B cell (primary cell): ENCODE measurements at places on chromosomes 5 and 9. TPM values are rescaled to one million over a fixed set of nuclear protein-coding genes. Genes with fewer than 3 reads are reported as not detected.

- DNase-seq = no peak
These were observed 1248.0 kb upstream of the C9orf72 start for GRCh38 chr9:28821240-28821639.

DNA sequence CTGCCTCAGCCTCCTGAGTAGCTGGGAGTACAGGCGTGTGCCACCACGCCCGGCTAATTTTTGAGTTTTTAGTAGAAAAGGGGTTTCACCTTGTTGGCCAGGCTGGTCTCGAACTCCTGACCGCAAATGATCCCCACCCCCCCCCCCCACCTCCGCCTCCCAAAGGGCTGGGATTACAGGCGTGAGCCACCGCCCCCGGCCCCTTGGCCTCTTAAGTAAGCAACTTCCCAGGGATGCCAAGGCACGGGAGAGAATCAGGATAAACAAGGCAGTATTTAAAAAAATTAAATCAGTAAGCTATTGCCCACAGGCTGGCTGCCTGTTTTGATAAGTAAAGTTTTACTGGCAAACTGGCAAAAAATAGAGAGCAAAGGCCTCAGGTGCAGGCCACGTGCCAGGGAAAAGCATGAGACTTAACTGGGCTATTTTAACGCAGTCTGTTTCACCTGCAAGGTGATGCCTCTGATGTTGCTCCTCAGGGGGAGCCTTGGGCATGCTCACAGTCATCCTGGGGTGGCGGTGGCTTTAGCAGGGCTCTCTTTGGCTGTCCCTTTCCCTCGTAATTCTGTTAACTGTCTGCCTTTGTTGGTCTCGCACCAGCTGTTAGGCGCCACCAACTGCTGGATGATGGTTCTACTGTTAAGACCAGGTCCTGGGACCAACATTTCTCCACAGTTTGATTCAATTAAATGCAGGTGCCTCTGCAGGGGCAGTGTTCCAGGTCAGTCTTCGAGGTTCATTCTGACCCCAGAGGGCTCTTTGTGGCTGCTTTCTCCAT is 19.4 kb upstream of the RNF130 start:
- peak; percentile 38 for DNase-seq

DNA sequence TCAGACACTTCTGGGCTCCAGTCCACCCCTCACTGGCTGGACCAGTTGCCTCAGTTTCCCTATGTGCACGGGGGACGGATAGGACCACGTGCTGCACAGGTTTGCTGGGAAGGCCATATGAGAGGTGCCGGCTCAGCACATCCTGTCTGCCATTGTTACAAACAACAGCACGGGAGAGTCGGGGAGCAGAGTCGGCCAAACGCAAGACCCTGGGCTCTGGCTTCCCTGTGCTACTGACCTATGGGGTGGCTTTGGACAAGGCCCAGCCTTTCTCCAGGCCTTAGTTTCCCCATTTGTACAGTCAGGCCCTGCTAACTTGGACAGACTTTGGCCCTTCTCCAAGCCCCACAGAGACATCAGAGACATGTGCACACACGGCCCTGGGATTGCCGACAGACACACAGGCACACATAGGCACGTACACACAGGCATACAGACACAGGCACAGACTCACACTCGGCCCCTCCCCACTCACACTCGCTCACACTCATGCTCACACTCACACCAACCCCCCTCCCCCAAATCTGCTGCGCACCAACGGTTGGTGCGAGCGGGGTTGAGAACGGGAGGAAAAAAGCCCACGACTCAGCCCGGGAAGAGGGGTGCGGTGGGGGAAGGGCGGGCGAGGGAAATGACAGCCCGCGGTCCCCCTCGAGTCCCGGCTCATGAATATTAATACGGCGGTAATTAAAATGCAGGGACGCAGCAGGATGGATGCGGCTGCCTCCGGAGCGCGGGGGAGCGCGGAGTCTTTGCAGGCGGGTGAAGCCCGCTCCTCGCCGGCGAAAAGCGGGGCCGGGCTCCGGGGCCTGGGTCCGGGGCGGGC is 133.0 kb downstream of the C9orf50 start:
- DNase-seq = peak; percentile 69

GRCh38 chr9:128011071-128011817 is 30.5 kb upstream of the EEIG1 start:
- peak; percentile 48 for DNase-seq

DNA sequence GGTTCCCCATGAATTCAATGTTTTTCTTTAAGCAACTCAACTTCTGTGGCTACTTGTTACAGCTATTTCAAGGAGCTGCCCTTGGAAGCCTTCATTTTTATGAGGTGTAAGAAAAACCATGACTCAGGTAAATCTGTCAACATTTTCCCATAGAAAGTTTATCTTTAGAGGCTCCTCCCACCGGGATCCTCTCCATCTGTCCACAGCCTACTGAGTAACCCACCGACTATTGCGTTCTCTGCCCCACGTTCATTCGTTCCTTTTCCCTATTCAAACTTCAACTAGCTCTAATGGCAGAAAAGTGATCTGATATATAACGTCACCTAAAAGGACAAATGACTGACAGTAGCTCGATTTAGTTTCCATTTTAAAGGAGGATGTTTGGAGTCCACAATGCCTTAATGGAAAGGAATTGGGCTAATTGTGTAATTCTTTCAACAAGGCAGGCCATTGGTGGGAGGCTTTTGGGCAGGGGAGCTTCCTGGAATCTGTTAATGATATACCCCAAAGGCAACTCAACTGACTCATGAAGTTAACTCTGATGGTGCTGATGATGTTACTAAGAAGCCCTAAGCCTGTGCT is 29.3 kb upstream of the NR3C1 start:
- DNase-seq = no peak

DNA sequence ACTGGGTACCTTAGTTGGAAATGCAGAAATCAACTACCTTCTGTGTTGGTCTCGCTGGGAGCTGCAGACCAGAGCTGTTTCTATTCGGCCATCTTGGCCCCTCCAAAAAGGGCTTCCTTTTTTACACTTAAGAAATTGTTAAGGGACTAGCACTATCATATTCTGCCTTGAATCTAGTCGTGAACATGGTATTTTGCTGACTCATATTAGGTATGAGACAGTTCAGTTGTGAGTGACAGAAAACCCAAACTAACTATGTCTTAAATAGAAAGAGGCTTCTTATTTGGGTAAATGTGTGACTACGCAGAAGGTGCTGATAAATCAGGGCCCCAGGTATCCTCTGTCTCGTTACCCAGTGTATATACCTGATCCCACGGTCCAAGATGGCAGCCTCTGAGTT is 298.2 kb downstream of the EDIL3 start:
- DNase-seq = no peak

Gene BTNL8
- not detected in 2 replicates for total RNA-seq

Gene SLC25A48
- total RNA-seq = not detected in 2 replicates
